ENCODE measurements at places on chromosomes 6 and 20. TPM values are rescaled to one million over a fixed set of nuclear protein-coding genes. Genes with fewer than 3 reads are reported as not detected.

The SIRPB1 gene
- 4.0 TPM for polyA plus RNA-seq

The UBE2V1 gene
- 78.7 TPM for polyA plus RNA-seq

The CNBD2 gene
- 23.3 TPM for polyA plus RNA-seq

The LST1 gene
- 67.8 TPM for polyA plus RNA-seq

The PDE7B gene
- polyA plus RNA-seq = 1.3 TPM

The NOX3 gene
- 0.24 TPM for polyA plus RNA-seq

The PKIB gene
- polyA plus RNA-seq = 2.4 TPM
